ENCODE measurements at places on chromosomes 13 and 19.
A peak's percentile ranks its signal among the peaks of the same experiment; 100 is the strongest.

- no peak for DNase-seq
Measured at GRCh38 chr13:96904232-96904631, 90.0 kb downstream of the OXGR1 start.

DNA sequence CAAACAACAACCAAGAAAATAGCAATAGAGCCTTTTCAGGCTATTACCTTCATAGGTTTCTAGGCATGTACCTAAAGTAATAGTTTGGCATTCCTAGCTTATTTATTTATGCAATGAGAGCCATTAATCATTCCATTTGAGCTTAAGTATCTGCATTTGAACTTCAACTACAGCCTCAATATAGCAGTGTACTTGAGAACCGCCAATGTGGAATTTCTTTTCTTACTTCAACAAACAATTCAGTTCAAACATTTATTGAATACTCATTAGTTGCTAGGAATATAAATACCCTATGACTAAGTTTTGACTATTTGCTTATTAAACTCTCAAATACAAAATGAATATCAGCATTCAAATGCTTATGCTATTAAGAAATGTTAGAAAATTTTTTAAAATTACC, 38.0 kb upstream of the FREM2 start:
- DNase-seq: no peak

- DNase-seq: no peak
Measured at GRCh38 chr13:57925751-57926150, 294.2 kb downstream of the PCDH17 start.

GRCh38 chr19:35657904-35658700, 8.2 kb upstream of the UPK1A start:
- DNase-seq: no peak

DNA sequence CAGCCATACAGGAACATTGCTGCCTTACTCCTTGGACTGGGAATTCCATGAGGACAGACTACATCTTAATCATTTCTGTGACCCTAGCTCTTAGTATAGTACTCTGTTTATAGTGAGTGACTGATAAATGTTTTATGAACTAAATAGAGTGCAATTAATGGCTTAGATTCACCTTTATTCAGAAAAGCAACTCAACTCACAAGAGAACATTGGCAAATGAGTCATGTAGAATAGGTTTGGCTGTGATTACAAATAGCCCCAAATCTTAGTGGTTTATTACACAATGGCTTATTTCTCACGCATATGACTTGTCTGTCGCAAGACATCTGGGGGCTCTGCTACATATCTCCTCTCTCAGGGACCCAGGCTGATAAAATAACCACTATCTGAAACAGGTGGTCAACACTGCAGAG, 121.6 kb upstream of the KL start:
- DNase-seq: no peak

GRCh38 chr19:16637535-16637934, 9.5 kb upstream of the MED26 start:
- no peak for DNase-seq

GRCh38 chr19:57615346-57615745, 1.3 kb downstream of the ZNF134 start:
- DNase-seq: no peak

DNA sequence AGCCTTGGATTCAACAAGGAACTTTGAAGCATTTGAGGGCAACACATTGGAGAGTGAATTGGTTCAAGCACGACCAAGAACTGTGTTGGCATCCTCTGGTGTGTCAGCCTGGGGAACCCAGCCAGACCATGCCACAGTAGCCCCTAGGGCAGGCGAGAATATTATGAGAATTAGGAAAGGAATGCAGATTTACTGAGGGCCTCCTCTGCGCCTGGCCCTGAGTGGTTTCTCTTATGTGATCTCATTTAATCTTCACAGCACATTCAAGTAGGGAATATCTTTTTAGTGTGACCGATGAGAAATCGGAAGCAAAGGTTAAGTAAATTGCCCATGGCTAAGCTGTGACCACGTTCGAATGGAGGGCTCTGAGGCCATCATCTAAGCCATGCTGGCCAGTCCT, 15.3 kb upstream of the ERICH6B start:
- no peak for DNase-seq

DNA sequence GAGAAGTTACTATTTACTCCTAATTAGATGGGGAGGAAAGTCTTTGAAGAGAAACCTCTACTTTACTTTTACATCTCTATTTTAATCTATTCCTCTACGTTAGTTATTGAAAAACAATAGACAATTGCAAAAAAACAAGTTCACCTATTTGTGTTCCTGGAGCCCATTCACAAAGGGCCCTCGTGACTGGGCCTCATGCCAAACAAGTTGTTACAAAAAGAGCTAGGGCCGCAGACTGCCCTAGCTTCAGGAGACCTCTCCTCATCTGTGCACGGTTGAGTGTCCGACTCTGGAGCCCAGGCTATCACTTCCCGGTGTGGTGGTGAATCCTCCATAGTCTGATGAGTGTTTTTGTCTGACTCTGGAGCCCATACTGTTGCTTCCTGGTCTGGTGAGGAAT, 190.9 kb downstream of the ZNF486 start:
- no peak for DNase-seq

DNA sequence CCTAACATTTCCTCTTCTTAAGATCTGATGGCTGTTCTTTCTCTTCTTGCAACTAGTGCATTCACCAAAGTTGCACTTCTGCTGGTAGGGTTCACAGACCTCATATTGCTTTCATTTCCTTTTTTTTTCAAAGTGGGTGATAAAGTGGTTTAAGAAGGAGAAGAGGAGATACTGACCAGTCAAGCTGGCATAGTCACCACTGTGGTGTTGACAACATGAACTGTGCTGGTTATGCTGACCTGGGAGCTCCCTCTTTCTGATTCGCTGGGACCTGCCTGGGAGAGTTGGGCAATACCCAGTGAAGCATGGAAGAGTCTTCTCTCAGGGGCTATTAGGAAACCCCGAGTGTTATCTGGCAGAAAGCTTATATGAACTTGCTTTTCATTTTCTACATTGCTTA, 222.9 kb downstream of the SLITRK5 start:
- no peak for DNase-seq

GRCh38 chr13:24147570-24147963, 13.0 kb upstream of the SPATA13 start:
- no peak for DNase-seq

GRCh38 chr13:33153421-33154404, 131.8 kb downstream of the STARD13 start:
- no peak for DNase-seq

- DNase-seq: no peak
Measured at GRCh38 chr13:111399334-111399733, 78.9 kb downstream of the TEX29 start.

GRCh38 chr13:67069117-67069767, 160.9 kb downstream of the PCDH9 start:
- DNase-seq: no peak

DNA sequence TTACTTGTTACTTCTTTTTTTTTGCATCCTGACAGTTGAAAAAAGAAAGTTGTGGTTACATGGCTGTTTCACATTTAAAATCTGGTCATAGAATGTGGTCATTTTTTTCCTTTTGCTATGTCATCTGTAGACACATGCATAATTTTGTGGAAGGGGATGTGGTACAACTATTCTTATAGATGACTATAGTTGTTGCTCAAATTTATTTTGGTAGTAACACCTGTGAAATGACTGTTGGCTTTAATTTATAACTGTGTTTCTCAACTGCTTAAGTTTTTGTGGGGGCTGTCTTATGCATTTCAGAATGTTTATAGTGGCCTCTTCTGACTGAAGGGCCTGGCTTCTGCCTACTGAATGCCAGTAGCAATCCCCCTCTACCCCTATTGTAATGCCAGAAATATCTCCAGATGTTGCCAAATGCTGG, 130.5 kb downstream of the PAN3 start:
- DNase-seq: no peak

- no peak for DNase-seq
Measured at GRCh38 chr19:13599681-13600080, 93.4 kb upstream of the CACNA1A start.

GRCh38 chr13:75740031-75740430, 103.9 kb downstream of the LMO7 start:
- no peak for DNase-seq

DNA sequence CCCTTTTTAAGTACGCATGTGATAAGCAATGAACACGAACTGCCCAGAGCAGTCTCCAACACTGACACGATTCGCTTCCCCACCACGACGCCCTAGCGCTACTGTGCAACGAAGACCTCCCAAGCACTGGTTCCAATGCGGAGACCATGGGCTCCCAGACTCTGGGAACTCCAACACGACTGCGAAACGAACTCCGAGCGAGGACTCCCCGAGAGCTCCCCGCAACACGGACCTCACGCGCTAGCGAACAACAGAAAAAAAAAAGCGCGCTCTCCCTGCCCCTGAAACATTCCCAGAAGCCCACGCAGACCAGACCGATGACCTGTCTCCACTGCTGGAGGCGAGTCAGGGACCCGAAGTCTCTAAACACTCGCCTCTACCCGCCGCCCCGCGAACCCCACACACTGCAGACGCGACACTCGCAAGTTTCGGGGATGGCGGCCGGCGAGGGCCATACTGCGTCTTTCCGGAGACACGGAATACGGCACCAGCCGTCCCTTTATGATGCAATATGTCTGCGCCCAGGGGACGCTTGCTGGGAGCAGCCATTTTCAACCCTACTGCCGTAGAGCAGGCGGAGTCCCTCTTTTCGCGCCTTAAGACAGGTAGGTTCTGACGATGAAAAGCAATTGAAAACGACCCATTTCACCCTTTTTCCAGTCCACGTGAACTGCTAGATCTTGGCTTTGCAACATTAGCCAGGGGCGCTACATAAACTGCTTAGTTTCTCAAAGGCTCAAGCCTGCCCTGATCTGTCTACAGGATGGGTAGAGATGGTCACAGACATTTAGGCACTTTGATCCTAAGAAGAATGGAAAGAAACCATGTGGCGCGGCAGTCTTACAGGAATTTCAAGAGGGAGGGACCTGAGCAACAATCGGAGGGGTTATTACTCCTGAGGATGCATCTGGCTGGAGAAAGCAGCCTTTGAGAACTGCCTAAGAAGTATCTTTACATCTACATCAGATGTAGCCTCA, at the start of gene ZNF577:
Gene ZNF577, minus strand, starts transcription at position 430 of the 977 bp plus-strand sequence. CDS start 7,569 bp downstream, outside the sequence.
- peak; percentile 74 for DNase-seq

DNA sequence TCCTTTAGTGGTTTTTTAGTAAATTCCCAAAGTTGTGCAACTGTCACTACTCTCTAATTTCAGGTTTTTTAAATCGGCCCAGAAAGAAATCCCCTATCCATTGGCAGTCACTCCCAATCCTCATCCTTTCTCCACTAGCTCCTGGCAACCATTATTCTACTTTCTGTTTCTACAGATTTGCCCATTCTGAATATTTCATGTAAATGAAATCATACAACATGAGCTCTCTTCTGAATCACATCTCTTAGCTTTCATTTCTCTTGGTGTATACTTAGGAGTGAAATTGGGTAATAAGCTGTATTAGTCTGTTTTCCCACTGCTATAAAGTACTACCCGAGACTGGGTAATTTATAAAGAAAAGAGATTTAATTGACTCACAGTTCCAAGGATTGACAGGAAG, 9.7 kb upstream of the ZNF223 start:
- DNase-seq: no peak

DNA sequence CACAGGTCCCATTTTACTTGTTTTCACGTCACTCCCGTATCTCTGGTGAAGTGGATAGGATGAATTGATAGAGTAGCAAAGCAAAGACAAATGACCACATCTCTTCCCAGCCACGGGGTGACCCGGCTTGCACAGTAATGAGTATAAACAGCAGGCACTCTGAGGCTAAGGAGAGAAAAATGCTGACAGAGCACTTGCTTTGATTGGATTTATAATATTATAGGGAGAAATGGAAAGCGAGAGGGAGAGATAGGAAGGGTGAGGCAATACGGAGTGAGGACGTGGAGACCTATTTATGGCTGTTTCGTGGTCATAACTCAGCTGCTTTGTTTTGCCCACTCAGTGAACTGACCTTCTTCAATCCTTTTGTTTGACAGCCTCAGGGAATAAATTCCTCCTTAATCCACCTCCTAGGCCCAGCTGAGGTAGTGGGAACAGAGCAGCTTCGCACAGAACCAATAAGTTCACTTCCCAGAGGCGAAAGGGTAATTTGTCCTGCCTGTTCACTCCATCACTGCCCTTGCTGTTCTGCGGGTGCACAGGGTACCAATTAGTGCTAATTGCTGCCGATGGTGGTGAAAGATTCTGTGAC, 68.6 kb downstream of the ERCC5 start:
- DNase-seq: no peak

DNA sequence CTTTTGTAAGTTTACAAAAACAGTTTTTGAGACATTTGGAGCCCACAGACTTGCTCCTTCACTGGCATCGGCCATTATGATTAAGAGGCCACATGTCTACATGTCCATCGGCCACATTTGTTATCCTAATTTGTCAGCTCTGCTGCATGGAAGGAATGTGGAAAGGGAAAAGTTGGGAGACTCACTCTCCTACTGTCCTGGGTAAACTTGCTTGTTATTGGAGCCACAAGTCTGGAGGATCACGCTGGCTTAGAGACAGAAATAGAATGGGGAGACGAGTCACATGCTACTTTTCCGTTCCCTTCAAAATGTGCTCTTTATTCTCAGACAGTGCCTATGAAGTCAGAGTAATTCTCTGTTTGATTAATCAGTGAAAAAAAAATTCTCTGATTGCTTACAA, 741.2 kb upstream of the PCDH9 start:
- no peak for DNase-seq

GRCh38 chr13:46544208-46544607, 8.8 kb upstream of the LRCH1 start:
- no peak for DNase-seq

GRCh38 chr13:19978831-19979437, 20.4 kb downstream of the ZMYM2 start:
- DNase-seq: no peak

DNA sequence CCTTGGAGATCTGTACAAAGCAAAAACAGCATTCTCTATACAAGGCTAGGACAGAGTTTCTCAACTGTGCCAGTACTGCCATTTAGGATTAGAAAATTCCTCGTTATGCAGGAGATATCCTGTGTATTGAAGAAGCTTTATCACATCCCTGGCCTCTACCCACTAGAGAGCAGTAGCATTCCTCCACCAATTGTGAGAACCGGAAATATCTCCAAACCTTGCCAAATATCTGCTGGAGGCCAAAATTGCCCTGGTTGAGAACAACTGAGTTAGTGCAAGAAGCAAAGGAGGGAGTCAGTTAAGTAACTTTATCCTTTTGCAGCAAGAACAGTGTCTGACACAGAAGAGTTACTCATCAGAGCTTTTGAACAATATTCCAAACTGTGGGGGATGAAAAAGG, 16.2 kb upstream of the FREM2 start:
- no peak for DNase-seq

DNA sequence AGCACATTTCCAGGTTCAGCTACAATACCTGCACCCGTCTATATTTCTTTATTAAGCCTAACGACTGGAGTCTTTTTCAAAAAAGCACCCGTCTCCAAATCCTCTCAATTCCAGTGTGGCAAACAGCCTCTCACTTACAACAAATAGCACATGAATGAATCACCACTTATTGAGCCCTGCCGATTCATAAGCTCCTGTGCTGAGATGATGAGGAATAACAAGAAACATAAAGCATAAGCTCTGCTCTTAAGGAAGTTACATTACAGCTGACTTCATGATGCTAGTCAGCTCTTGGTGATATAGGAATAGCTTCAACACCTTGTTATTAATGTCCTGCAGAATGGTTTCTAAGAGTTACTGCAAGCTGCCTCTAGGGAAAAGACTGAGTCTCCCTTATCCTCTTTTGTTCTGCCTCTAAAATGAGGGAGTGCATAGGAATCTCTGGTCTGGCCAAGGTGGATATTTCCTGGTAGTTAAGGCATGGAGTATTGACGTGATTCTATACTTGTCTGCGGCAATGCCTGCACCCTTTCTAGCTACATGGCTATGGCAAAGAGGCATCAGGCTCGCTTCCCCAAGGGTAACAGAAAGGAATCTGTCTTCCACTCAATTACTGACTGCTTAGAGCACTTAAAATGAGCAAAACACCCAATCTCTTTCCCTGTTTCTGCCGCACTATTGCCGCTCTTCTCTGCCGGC, 195.7 kb downstream of the KLF12 start:
- no peak for DNase-seq
